Esophagus squamous epithelium (tissue), 5 donors: ENCODE measurements at places on chromosomes 2 and 18.

DNA sequence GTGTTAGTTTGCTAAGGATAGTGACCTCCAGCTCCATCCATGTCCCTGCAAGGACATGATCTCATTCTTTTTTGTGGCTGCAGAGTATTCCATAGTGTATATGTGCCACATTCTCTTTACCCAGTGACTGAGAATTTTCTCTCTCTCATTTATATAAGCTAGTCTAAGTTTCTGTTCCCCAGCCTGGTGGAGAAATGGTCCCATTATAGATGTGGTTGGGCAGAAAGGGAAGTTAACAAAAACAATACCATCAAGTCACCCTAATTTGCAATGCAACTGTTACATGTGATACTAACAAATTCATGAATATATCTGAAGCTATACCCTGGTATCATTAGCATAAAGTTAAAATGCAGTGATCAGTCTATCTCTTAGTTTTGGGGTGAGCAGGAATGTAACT lies 54.0 kb downstream of the DNER start:
- DNase-seq = no peak

DNA sequence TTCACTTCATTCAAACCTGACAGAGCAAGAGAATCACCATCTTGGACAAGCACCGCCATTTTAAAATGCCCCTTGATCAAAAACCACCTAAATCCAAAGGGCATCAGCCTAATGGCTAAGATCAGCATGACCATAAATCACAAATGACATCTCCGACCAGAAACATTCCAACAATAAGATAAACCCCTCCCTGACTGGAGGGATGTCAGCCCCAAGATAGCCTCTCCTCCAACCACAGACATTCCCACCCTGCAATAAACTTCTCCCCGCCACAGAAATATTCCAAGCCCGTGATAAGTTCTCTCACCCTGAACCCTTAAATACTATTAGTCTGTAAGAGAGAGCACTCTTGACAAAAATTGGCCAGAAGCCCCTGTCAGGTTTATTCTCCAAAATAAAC lies 21.6 kb upstream of the LYPD1 start:
- DNase-seq = no peak

- no peak for DNase-seq
Observed at GRCh38 chr2:122191331-122191730, 435.9 kb downstream of the TSN start.

- no peak for DNase-seq
Observed at GRCh38 chr18:51235009-51235789, 37.7 kb upstream of the MEX3C start.

DNA sequence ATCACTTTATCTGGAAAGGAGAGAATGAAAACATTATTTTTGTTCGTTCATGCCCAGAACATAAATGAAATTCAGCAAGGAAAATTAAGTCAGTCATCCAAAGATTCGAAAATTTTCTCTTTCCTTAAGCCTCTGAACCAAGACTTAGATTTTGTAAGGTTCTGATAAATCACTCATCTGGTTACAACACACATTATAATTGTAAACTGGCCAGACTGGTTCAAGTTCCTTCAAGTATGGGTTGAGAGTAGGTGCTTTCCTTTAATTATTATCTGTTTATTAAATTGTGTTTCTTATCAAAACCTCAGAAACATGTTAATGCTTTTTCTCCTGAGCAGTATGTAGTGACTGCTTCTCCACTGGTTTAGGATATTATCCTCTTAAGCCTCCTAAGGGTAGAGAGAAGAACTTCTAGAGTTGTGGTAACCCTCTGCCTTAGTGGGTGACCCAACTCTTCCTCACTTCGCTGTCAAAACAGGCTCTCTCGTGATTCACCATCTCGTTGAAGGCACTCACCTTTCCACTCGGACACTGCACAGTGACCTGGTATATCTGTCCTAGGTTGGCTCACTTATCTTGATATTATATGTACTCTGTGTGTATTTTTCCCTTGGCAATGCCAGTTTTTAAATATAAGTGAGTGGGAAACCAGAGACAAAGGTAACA lies 325.9 kb downstream of the PAX3 start:
- DNase-seq = no peak

- no peak for DNase-seq
Observed at GRCh38 chr2:160417745-160418397, 75.7 kb downstream of the RBMS1 start.
